Suppressor macrophage treated with lipopolysaccharide for 4 hours (primary cell): ENCODE measurements at places on chromosomes 3 and 15.

DNA sequence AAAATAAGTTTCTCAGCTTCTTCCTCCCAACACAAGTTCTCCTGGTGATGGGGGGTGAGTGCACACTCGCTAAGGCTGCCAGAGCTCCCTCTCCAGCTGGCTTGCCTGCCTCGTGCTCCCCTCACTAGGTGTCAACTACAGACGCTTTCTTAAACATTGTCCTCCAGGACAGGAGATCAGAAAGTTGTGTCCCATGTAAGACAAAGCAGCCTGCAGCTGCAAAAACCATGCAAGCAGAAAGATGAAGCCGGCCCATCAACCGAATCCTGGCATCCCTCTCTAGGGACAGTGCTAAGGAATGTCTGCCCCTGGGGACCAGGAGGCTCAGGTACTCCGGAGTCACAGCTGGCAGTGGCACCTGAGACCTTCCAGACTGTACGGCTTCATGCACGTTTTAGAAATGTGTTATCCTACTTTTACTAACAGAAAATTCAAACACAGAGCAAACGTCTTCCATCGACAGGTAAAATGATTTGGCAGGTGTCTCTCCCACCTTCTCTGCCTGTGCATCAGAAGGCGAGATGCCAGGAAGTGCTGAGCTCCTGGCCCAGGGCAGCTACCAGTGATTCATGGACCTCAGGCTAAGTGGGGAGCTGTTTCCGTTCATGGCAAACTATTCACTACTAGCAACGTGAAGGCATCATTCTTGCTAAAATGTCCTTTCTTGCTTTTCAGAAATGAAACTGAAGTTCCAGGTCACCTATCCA is 246.1 kb downstream of the ADAMTS17 start:
- DNase-seq: no peak

DNA sequence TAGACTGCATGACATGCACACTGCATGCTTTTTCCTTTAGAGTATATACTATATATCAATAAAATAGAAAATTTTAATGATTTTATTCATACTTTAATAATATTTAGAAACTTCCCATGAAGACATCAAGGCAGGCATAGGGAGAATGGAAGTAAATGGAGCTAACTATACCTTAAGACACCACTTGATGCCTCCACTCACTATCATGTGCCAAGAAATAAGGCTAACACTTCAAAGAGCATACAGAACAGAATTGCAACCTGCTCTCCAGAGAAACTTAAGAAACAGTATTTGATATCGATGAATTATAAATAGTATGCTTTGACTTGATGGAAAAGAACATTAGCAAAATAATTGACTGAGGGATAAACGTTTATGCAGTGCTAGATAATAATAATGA is 192.6 kb upstream of the MBNL1 start:
- no peak for DNase-seq

DNA sequence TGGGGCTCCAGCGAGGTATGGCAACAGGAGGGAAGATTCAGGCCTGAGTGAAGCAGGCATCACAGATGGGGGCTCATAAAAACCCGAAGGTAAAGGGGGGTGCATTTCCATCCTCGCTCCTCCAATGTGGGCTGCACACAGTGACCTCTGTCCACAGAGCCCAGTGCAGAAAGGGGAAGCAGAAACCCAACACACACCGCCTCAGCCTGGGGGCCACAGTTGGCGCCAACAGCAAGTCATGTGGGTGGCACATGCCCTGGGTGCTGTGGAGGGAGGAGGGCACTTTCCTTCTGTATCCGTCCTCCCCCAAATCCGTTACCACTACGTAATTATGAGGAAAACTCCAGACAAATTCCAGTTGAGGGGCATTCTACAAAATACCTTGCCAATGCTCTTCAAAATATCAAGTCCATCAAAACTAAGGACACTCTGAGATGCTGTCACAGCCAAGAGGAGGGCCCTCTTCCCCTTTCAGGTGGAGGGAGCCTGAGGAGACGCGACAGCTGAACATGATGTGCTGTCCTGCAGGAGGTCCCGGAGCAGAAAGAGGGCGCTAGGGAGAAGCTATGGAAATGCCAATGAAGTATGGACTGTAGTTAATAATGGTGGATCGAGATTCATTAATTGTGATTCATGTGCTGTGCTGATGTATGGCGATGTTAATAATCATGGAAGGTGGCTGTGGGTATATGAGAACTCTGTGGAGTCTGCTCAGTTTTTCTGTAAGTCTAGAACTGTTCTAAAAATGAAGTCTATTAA is 16.4 kb downstream of the APBA2 start:
- DNase-seq: no peak

- no peak for DNase-seq
These were observed 37.3 kb downstream of the THSD4 start for GRCh38 chr15:71152542-71152941.

GRCh38 chr15:88274553-88275460 is 18.3 kb upstream of the NTRK3 start:
- peak; percentile 60 for DNase-seq

GRCh38 chr3:93969997-93970396 is 3.7 kb downstream of the PROS1 start:
- DNase-seq: no peak

DNA sequence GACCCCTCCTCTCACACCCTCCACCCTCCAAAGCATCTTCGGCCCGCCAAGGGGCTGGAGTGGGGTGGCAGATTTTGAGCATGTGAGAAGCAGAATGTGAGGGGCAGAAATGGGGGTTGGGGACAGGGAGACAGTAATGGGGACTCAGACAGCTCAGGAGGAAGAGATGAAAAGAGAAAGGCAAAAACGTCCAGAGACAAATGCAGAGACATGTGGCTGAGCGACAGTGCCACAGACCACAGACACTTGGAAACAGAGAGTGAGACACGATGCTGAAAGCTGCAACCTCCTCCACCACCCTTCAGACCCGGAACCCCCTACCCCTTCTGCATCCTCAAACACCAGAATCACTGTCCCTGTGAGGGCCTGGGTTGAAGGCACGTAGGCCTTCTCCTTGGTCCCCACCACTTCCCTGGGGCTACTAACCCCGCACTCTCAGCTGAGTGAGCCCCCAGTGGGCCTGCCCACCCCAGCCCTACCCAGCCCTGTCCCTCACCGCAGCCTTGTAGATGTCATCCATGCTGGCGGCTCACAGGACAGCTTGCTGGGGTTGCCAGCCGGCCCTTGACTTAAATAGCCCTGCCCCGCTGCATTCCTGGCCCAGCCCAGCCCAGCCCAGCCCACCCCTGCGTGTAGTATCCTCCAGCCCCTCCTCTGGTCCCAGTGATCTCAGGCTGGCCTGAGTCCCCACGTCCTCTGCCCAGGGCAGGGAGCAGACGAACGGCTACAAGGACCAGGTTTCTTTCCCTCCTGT is at the start of gene TNNC1:
Gene TNNC1 (minus strand): TSS at position 546 of the 754 bp plus-strand sequence. CDS start 26 bp downstream, at position 520.
- DNase-seq: no peak

GRCh38 chr15:33114374-33114717 is 80.2 kb downstream of the FMN1 start:
- no peak for DNase-seq

DNA sequence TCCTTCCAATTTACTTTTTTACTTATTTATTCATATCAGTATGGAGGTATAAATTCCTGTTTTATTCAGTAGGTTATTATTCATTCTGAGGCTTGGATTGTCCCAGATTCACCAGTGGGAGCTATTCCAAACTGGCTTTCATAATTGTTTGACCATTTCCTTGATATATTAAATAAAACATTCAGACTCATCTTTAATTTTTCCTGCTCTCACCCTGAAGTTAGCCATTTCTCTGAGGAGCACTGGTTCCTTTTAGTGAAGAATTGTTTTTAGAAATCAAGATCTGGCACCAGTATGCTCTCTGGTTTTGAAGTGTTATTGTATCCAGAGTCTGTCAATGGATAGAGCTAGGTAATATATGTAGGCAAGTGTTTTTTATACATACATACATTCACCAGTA is 66.9 kb upstream of the DCBLD2 start:
- no peak for DNase-seq

- no peak for DNase-seq
These were observed 256.3 kb downstream of the TIGIT start for GRCh38 chr3:114550165-114550564.

DNA sequence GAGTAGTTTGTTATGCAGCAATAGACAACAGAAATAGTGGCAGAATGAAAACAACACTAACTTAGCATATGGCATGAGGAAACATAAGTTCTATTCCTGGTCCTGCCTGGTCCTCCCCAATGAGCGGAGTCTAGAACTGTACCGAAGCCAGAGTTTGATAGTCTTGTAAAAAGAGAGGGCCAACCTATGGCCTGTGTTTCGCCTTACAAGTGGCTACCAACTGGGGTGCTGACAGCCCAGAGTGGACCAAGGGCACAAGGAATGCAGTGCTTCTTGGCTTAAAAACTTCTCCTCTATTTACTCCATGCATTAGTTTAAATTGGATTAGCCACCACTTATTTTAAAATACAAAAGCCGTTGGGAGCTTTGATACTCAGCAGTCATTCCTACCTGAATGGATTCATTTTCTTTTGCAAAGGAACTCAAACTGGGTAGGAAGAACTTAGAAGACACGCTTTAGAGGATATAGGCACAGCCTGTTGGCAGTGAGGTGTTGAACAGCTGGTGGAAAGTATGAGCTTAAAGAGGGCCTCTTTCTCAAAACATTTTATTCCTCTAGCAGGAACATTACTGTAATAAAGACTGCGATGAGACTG is 302.9 kb downstream of the PLCL2 start:
- DNase-seq: no peak

GRCh38 chr15:52492132-52492531 is 36.5 kb downstream of the MYO5A start:
- no peak for DNase-seq

GRCh38 chr3:142523921-142524566 is 54.5 kb downstream of the ATR start:
- no peak for DNase-seq

DNA sequence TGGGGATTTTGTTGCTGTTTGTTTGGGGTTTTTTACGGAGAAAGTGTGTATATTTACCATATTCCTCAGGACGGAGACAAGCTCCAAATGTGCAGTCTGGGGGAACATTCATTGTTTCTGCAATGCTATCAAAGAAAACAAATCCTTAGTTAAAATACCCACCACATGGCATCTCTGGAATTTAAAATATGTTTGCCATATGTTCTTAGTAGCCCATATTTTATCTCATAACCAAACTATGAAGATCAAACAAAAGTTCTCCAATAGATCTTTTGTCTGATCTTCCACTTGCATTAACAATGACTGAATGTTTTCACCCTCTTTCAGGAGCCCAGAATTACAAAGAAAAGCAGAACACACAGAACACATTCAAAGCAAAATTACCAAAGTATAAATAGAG is 35.3 kb downstream of the EFHB start:
- no peak for DNase-seq
